ENCODE measurements at places on chromosomes 3 and 15.
A peak's percentile ranks its signal among the peaks of the same experiment; 100 is the strongest.

GRCh38 chr3:54188176-54188791 is 65.9 kb downstream of the CACNA2D3 start:
- peak; percentile 74 for DNase-seq

DNA sequence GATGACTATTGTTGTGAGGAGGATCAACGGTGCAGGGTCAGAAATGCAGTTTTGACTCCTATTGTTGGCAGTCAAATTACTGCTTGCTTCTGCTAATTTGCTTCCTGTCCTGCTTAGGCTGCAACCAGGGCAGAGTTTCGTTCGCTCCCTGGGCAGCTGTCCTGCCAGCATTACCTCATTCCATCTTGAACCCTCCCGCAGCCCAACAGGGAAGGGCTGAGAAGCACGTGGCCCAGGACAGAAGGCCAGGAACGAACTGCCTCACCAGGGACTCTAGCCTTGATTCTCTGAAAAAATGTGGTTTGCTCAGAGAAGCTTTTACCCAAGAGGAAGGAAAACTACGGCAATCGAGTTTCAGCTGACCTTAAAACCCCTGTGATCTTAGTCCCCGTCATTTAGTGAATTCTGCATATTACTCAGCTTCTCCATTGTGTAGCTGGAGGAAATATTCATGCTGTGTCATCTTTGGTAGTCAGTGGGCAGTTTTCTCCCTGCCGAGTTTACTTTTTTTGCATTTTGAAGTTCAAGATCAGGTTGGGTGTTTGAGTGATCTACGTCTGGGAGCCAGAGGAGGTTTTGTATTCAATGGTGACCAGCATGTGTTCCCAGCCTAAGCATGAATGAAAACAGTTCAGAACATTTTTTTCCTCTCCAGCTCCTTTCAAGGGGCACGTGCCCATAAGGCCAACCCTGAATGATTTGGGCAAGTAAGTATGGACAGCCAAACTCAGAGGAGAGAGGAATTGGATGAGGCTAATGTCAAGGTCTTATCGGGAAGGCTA is 23.0 kb downstream of the TLNRD1 start:
- DNase-seq, result no peak

- no peak for DNase-seq
Measured at GRCh38 chr3:78804251-78805037, 963.4 kb downstream of the ROBO1 start.

DNA sequence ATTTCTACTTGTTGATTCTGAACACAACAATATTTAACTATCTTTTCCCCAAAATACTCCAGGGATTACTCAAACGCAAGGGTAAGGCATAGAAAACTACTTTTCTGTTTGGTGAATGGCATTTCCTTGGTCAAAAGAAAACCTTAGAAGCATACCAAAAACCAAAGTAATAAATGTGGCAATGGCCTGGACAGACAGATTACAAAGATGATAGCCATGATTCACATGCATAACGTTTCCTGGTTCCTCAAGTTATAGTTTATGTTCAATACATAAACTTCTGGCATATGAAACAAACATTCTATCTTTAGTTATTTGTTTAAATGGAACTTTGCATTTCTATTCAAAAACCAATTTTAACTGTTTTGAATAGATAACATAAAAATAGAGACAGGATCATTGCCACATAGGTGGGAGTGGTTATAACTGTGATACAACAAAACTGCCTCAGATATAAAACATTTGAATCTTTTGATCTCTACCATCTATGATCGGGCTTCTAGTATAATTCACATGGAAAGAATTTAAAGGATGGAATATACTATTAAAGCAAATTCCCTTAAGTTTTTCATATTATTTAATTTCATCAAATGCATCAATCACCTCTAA is 32.1 kb downstream of the FOXP1 start:
- DNase-seq, result no peak

- no peak for DNase-seq
Measured at GRCh38 chr3:157166115-157166514, 6.2 kb upstream of the CCNL1 start.

All from ACHN (cell line).